ENCODE measurements at places on chromosomes 4 and X.

DNA sequence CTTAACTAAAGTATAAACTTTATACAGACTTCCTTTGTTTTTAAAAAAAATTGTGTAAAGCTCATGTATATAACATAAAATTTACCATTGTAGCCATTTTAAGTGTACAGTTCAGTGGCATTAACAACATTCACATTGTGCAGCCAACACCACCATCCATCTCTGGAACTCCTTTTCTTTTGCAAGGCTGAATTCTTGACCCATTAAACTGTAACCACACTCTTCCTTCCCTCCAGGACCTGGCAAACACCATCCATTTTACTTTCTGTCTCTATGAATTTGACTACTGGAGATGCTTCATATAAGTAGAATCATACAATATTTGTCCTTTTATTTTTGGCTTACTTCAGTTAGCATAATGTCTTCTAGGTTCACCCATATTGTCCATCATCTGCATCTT is 104.7 kb downstream of the RASL11B start:
- no peak for DNase-seq

DNA sequence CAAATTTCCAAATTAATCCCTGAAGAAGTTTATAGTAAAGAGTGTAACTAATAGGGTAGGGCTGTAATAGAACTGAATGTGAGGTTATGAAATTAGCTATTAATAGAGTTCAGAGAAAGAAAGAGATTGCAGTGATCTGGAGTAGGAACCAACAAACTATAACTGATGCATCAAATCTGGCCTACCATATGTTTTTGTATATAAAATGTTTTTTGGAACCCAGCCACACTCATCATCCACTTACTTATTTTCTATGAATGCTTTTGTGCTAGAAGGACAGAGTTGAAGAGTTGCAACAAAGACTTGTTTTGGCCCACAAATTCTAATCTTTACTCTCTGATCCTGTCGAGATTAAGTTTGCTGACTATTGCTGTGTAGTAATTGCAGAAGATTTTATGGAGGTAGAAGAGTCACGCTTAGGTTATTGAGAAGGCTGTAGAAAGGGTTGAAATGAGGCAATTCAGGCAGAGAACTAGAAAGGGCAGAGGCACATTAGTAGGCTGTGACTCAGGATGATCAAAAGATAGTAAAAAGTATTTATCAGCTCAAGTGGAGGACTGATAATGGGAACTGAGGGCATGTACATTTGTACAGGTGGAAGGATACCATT is 298.7 kb upstream of the EMCN start:
- DNase-seq, result no peak

GRCh38 chrX:14675500-14675899 is 146.2 kb downstream of the GLRA2 start:
- no peak for DNase-seq

DNA sequence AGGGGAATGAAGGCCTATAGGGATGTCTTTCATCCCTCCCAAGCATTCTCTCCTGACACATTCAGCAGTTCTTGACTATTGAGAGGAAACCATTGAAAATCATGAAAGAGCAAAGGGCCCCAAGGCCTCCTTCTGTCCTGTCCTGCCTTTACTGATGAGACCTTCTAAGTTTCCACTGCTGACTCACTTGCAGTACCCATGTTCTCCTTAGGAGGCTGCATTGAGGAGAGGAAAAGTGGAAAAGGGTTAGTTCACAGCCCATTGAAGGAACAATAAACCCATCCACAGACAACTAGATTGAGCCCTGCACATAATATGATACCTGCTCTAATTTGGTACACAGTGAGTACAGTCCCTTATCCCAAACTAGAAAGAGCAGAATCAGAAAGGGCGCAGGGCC is 115.1 kb upstream of the PNPLA4 start:
- DNase-seq, result no peak

DNA sequence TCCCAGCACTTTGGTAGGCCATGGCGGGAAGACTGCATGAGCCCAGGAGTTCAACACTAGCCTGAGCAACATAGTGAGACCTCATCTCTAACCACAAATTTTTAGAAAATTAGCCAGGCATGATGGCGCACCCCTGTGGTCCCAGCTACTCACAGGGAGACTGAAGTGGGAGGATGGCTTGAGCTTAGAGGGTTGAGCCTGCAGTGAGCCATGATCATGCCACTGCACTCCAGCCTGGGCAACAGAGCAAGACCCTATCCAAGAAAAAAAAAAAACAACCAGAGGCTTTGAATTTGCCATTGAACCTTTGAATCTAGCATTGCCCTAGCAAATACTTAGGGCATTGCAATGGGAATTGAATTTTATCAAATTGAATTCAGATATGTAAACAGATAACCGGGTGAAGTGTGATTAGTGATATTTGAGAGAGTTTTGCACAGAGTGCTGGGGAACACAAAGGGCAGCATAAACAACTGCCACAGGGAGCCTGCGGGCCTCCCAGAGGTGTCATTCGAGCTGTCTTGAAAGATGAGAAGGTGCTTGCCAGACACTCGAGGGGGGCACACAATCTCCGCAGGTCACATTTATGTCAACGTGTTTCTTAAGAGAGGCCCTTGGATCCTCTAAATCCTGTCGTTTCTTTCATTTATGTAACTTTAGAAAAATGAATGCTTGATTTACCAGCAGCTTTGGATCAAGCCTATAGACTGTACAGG is 200.3 kb downstream of the AASDH start:
- DNase-seq, result no peak

GRCh38 chrX:74492720-74493201 is 71.5 kb downstream of the SLC16A2 start:
- DNase-seq, result no peak

GRCh38 chr4:45831692-45832091 is 292.2 kb downstream of the GABRG1 start:
- no peak for DNase-seq

DNA sequence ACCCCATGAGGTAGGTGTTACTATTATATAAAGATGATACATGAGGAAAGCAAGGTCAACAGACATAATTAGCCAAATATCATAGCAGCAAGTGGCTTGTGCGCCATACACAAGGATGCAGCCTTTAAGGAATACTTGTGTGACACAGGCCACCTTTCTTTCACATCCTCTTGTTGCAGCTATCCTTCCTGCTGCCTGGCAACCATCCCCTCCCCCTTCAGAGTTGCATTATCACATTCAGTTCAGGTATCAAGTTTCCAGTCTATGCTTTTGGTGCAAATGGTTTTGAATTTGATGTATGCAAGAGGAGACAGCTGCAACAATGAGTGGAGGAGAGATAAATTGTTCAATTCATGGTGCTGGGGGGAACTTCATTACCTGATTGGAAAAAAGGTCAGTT is 6.4 kb downstream of the ZCCHC18 start:
- DNase-seq, result no peak

DNA sequence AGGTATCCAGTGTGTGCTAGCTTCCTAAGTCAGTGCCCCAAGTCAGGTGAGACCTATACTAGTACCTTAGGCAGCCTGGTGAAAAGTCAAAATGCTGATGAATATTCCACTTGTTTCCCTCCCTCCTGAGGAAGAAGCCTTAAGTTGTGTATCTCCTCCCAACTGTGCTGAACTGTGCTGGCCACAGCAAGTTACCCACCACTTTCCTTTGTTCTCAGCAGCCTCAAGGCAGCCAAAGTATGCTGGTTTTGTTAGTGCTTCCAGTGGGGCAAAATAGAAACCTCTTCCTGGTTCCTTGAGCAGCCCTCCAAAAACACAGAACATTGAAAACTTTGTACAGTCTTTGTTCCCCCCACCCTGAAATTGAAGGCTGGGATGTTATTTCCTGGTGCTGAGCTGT is 13.9 kb downstream of the ATG4A start:
- DNase-seq, result no peak

DNA sequence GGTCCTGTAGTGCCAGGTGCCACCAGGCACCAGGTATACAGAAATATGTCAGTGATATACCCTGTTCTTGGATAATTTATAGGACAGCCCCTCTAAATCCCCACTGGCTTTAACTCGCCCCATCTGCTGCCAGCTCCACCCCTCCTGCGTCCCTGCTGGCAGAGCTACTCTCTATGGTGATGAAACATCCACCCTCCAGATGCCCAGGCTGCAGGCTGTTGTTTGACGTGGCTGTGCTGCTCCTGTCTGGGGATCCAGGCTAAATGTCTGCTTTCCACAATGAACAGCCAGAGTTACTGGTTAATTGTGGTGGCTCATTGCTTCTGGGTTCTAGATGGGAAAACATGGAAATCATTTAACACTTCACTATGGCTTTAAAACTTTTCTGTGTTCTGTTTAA is 12.9 kb downstream of the NHSL2 start:
- DNase-seq, result no peak

GRCh38 chr4:149050840-149051239 is 608.6 kb upstream of the NR3C2 start:
- no peak for DNase-seq

DNA sequence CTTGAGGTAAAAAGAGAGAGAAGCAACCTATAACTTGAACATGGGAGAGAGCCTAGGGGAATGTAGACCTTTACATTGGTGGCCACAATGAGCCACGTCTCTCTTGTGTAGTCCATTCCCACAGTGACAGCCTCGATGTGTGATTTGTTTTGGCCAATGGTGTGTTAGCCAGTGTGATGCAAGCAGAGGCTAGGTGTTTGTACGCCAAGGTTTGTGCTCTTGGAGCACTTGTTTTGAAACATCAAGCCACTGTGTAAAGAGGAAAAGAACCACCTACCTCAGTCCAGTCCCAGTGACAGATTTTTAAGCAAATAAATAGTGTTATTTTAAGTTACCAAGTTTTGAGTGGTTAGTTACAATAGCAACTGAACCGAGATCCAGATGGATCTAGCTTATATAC is 23.9 kb upstream of the TMEM192 start:
- DNase-seq, result no peak

GRCh38 chr4:112214390-112215264 is 17.0 kb upstream of the AP1AR start:
- DNase-seq, result no peak

GRCh38 chrX:149074398-149074797 is 430.7 kb downstream of the IDS start:
- no peak for DNase-seq

DNA sequence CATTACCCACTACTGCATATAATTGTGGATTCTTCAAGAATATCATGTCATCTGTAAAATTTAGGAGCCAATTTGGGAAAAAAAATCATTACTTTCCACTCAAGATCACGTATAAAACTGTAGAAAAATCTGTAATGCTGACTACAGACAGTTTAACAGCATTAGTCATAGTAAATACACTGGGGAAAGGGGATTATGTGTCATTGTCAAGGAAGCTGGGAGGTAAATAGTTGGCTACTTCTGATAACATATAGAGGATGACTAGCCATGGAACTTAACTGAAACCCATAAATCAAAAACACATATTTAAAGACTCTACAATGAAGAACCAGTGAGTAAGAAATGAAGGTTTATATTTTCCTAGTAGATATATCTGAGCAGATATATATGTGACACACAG is 1666.4 kb upstream of the IGFBP7 start:
- DNase-seq, result no peak

DNA sequence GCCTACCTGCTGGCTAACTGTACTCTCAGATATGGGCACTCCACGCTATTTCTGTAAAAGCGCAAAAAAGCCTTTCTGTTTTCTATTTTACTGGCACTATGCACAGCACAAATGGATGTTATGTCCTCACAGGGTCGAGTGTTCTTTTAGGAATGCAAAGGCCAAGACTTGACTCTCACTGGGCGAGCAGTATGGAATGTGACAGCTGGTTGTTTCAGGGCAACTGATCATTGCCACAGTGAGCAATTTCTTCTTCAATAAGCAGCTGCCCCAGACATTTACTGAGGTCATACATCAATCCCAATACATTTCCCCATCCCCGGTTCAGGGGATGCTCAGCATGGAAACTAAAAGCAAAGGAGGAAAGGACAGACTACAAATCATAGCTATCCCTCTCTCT is 58.2 kb downstream of the PDE5A start:
- DNase-seq, result no peak

GRCh38 chrX:47097018-47097417 is 18.8 kb downstream of the RGN start:
- no peak for DNase-seq

DNA sequence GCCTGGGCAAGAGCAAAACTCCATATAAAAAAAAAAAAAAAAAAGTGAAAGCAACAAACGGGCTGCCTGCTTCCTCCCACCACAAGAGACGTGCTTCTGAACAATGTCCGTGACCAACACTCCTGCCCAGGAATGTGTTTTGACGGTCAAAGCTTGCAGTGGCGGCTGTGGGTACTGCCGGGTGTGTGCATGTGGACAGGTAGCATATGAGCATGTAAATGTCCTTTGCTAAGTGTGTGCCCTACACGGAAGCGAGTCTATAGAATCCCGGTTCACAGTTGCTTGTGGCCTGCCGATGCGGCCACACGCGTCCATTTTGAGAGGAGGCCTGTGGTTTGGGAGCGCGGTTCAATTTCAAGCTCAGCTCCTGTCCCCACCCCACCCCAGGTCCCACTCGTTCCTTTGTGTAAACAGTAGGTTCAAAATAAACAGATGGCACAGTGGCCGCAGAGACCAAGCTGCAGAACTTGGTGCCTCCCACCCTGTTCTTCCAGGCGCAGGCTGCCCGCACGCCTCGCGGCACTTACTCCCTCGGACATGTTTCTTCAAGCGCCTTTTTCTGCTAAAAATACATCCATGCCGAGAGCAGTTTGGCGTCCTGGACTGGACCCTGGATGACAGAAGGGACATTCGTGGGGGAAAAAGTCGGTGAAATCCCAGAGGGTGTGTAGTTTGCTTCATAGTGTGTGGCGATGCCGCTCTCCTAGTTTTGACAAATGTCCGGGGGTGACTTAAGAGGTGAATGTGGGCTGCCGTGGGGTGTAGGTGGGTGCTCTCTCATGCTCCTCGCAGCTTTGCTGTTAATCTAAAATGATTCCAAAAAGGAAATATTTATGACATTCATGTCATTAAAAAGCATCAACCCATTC is 11.5 kb upstream of the NKX1-1 start:
- DNase-seq, result no peak

DNA sequence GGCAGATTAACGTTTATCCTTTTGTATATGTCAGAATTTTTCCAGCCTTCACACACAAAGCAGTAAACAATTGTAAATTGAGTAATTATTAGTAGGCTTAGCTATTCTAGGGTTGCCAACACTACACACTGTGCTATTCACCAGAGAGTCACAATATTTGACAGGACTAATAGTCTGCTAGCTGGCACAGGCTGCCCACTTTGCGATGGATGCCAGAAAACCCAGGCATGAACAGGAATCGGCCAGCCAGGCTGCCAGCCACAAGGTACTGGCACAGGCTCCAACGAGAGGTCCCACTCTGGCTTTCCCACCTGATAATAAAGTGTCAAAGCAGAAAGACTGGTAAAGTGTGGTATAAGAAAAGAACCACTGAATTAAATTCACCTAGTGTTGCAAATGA is 94.8 kb downstream of the TET2 start:
- peak; percentile 69 for DNase-seq

GRCh38 chrX:136199365-136199764 is 51.8 kb downstream of the MAP7D3 start:
- no peak for DNase-seq

GRCh38 chr4:1751155-1751918 is 30.0 kb downstream of the TACC3 start:
- DNase-seq, result no peak

DNA sequence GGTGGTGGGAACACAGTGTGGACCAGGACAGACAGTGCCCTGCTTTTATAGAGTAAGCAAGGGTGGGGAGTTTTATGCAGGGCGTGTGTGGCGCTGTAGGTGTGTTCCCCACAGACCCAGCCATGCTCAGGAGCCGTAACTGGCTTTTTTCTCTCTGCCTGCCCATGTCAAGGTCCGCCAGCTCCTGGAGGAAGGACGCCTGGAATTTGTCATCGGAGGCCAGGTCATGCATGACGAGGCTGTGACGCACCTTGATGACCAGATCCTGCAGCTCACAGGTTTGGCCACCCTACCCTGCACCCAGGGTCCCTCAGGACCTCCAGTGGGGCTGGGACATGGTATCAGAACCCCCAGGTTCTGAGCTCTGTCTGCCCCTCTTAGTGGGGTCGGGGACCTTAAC is 3.2 kb downstream of the MAN2B2 start:
- no peak for DNase-seq
